Pulmonary artery endothelial cell (primary cell): ENCODE measurements at places on chromosomes 2 and 18. TPM values are rescaled to one million over a fixed set of nuclear protein-coding genes. Genes with fewer than 3 reads are reported as not detected.

DSC2 gene
- total RNA-seq: under 0.01 and 0.13 TPM in 2 replicates

CYP27C1 gene
- total RNA-seq: not detected in 2 replicates

CAVIN2 gene
- total RNA-seq: 119 and 193 TPM in 2 replicates

AKAIN1 gene
- not detected in 2 replicates for total RNA-seq

M1AP gene
- not detected in 2 replicates for total RNA-seq

PROM2 gene
- total RNA-seq: 0.07 and 0.14 TPM in 2 replicates

PPP3R1 gene
- total RNA-seq: 24.7 and 25.3 TPM in 2 replicates

KCNJ3 gene
- total RNA-seq: not detected in 2 replicates

TRABD2A gene
- total RNA-seq: 0.59 and 0.92 TPM in 2 replicates

ERFE gene
- 0.46 and 0.53 TPM in 2 replicates for total RNA-seq

DNA sequence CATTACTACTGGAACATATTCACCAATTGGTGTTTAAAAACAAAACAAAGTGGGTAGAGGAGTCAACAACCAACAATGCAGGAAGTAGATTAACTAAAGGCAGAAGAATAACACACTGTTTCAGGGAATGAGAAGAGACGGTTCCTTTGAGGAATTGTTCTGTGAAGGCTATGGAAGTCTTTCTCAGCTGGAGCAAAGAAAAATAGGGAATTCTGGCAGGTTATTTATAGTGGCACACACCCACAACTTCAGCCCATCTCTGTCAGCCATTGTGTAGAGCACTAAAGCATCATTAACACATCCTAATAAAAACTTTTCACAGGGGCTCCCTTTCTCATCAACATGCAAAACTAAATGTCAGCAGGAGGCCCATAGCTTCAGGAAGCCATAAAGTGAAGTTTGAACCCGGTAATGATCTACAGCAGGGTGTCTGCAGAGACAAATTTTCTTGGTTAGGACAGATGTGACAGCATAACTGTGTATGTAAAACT, 113.6 kb downstream of the CDH2 start:
- no peak for DNase-seq

GRCh38 chr2:229818230-229818629, 103.6 kb downstream of the TRIP12 start:
- DNase-seq: no peak

GRCh38 chr2:120731175-120731574, 4.5 kb upstream of the GLI2 start:
- DNase-seq: no peak

- no peak for DNase-seq
Observed at GRCh38 chr18:29652797-29653196, 1389.7 kb downstream of the DSC3 start.

GRCh38 chr2:61970807-61971556, 65.5 kb downstream of the COMMD1 start:
- no peak for DNase-seq

GRCh38 chr2:238515377-238515776, 88.7 kb downstream of the ASB1 start:
- no peak for DNase-seq

DNA sequence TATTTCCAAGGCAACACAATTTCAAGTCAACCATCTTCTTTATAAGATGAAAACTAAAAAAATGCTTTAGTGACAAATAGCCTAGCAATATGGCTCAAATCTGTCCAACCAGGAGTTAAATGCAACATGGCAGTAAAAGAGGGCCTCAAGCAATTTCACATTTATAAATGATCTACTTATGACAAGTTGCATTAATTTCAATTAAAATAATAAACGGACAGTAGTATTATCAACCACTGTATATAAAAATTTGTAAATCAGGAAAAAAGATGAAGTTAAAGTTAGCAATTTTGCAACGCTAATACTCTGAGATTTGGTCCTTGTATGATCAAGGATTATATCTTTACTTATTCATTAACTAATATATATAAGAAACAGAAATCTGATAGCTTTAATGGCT, 19.3 kb downstream of the CCDC88A start:
- no peak for DNase-seq

DNA sequence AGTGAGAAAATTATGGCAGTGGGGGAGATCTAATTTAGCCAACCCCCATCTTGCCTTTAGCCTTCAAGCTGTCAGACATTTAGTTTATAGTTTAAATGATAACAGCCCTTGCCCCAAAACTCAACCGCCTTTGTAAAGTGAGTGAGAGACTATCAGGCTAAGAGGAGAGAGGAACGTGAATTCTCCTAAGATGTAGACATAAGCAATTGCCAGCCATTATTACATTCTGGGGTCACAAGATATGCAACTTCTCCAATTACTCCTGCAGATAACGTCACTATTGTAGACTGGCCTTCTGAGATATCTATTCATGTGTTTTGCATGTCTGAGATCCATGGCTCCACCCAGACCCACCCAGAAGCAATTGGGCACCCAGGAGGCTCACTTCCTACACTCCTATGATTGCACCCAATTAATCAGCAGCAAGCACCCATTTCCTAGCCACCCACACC, 307.3 kb downstream of the NBAS start:
- DNase-seq: no peak

DNA sequence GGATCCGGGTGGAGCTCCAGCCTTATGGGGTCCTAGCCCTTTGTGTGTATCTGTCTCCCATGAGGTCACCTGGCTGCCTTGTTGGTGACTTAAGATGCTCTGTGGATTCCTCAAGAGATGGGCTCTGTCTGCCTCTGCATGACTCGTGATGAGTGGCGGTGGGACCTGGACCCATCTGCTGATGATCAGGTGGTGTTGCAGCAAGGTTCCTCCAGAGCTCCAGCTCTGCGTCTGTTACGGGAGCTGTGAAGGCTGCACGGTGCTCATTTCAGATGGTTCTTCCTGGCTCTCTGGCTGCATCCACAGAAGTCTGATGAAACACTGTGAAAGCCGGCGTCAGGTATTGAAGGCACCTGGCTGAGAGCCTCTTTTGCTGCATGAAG, 2.4 kb downstream of the AGAP1 start:
- DNase-seq: no peak

GRCh38 chr2:128410035-128410757, 91.5 kb upstream of the HS6ST1 start:
- DNase-seq: no peak

DNA sequence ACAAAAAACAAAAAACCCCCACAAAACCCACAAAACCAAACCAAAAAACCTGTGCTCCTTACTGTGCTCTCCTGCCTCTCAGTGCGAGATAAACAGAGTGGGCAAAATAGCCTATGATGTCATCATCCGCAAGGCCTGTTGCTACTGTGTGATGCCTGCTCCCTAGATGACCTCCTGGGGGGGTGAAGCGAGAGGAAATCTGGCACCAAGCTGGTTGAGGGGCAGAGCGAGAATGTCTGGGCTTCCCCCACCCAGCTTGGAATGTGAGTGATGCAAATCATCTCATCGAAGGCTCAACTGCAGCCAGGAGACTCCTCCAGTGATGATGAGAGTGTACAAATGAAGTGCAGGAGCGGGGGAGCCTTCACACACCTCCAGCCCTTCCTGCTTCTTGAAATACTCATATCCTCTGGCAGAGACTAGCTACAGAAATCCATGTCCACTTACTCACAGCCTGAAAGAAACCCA, 57.7 kb upstream of the MAP4K3 start:
- peak; percentile 78 for DNase-seq

DNA sequence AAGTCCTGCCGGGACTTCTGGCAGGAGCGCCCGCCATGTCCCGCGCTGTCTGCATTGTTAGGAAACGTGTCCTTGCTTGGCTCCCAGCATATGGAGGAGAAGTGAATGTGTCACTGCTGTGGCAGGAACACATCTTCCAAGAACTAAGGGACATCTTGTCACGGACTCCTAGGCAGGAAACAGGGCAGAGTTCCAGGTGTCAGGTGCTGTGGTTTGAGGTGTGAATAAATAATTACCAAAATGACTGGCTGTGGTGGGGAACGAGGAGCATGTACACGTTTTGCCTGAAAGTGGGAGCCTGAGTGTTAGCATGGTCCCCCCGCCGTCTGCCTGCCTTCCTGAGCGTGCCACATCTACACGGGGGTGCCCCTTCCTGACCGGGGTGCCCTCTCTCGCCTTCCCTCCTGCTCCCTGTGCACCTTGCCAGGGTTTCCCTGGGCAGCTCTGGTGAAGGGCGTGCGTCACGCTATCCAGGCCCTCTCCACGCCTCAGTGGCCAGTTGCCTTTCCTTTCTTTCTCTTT, 237.5 kb downstream of the LDLRAD4 start:
- no peak for DNase-seq

DNA sequence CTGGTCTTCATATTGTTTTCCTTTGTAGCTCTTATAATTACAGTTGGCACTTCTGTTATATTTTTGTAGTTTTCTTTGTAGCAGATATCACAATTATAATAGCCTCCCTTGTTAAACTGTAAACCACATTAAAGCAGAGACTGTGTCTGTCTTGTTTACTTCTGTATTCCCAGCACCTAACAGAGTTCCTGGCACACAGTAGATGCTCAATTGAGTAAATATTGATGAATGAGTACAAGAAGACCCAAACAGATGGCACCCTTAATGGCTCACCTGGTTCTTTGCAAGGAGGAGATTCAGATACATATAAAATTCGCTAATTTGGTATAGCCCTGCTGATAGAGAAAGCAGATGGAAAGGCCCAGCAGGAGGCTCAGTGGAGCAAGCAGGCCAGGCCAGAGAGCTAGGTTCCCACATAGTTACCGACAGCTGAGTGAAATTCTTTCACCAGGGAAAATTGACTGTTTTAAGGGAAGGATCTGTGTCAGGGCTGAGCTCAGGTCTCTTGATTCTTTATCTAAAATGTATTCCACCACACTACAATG, 120.1 kb downstream of the NUP35 start:
- DNase-seq: no peak

- DNase-seq: no peak
Observed at GRCh38 chr18:41992066-41992465, 37.0 kb downstream of the PIK3C3 start.

DNA sequence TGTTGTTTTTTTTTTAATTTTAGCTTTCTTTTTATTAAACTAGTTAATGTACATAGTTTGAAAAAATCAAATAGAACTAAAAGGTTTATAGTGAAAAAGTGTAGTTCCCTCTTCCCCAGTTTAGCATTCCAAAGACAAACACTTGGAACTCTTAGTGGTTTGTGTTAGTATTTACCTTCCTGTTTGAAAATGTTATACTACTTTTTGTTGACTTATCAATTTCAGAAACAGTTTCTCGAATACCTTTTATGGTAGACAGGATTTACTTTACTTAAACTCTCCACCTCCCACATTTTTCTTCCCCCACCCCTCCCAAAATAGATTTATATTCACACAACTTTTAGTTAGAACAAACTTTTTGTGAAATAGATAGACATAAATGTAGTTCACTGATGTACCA, 26.7 kb downstream of the PLEKHA3 start:
- DNase-seq: no peak

- no peak for DNase-seq
Observed at GRCh38 chr2:158890296-158890905, 78.0 kb upstream of the TANC1 start.

DNA sequence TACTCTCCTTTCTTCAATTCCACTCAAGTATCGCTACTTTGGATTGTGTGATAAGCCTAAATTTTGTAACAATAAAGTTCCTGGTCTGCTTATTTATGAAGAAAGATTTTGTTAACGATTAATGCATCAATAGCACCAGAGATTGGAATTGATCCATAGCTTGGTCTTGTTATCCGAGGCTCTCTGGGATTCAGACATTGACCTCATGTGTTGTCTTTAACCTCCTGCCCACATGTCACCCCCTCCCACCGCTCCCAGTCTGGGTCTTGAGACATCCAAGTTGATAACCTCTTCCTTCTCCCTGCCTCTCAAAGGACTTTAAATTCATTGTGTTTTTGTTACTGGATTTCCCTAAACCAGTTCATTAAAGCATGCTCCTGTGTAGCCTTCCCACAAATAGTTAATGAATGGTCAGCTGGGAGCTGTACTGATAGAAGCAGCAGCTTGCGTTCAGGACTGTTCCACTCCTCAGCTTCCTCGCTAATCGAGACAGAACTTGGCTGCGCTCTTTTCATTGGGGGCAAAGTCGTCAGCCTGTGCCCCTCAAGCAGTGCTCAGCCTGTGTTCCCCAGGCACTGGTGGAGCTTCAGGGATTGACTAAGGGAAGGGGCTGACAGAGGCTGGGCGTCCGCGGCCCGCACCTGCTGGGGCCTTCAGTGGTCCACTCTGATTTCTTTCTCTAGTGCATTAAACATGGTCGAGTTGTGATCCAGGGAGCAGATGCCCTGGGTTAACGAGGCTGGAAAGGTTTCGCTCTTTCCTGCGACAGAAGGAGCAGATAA, 18.9 kb downstream of the ASB1 start:
- no peak for DNase-seq

DNA sequence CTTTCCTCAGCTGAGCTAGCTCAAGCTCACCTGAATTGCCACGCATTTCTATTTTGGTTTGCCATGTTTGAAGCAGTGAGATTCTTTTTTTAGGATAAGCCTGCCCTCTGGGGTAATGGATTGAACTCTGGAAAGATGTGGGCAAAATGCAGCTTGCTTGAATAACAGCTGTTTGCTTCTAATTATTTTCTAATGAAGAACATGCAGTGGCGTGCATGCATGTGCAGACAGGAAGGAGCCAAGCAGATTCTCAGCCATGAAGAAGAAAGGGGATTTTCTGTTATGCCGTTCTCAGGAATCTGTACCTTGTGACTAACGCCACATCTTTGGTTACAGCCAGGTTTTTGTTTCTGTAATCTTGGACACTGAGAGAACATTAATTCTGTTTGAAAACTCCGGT, 171.2 kb downstream of the ANTXR1 start:
- no peak for DNase-seq

DNA sequence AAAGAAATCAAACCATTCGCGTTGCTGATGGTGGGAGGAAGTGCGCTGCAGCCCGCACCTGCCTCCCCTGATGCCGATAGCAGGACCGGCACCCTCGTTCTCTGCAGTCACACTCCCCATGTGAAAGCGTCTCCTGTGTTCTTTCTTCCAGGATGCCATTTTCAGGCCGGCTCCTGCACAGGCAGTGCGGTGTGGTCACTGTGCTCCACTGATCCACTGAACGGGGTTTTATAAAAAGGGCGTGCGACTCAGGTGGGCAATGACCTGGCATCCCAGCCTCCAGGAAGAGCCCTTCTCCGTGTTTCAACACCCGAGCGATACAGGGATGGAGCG, 88.3 kb upstream of the SNTG2 start:
- no peak for DNase-seq

DNA sequence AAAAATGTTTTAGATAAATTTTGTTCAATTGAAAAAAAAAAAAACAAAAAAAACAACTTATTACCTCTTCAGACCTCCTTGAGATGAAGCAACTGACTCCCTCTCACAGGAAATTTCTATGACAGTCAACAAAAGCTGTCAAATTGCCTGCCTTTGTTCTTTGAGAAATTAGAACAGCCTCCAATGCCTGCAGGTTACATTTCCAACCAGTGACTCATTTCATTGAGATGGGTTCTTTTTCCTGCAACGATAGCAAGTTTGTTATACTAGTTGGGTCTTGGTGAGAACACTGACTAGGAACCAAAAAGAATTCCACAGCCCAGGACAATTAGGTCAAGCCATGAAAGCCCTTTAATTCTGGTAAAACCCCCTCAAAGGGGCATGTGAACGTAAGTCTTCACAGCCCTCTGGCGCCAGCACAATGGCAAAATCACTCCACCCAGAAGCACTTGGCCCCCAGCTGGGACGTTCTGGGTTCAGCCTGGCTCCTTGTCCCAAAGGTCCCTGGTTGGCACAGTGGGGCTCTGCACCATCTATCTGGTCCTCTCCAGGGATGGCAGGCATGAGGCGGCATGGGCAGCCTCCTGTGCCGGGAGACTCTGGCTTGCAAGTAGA, 87.0 kb downstream of the SPP2 start:
- DNase-seq: peak; percentile 59
